ENCODE measurements at places on chromosomes 5 and 9.
A peak's percentile ranks its signal among the peaks of the same experiment; 100 is the strongest.

DNA sequence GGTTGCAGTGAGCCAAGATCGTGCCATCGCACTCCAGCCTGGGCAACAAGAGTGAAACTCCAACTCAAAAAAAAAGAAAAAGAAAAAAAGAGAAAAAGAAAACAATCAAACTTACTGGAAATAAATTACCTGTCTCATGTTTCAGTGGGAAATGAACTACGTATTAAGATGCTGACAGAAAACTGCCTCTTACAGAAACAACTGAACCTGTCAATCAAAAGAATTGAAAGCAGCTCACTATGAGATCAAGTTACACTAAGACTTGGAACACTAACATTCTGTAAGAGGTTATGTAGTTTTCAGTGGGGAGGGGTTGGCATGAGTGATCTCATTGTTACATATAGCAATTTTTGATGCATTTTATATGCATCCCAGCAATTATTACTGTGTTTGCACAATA, 64.4 kb upstream of the SPATA31E1 start:
- DNase-seq = no peak

DNA sequence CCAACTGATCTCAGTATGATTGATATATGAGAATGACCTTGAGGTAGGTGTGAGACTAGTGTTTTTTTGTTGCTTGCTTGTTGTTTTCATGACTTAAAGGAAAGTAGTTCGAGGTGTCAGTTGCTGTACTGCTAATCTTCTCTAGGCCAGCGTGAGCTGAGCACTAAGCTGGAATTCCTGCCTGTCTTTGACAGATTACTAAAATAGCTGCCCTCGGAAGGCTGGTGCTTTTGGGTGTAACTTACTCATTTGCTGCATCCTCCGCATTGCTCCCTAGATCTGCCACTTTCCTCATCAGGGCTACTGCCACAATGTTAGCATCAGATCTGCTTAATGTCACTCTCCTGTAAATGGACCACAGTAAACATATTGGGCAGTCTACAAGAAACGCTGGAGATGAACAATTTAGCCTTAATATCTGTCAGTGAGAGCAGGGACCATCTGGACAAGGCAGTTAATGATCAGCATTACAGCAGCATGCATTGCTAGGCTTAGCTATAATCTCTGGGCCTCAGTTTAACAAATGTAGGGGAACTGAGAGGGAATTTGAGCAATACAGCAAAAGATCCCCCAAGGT, 106.6 kb upstream of the CDH6 start:
- DNase-seq = no peak

DNA sequence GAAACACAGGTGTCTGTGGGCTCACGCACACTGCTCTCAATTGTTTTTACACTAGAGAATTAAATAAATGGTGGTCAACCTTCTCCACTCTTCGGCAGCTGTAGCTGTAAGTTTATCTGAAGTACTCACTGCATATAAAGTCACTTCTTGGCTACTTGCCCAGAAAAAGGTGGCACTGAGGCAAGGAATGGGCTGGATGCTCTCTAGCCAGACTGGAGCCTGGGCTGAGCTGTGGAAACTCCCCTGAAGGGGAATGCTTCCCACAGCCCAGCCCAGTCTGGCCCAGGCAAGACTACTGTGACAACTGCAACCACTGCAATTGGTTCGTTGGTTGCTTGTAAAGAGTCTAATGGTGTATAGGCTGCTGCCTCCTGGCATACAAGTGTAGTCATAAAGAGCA, 4.5 kb downstream of the LEAP2 start:
- DNase-seq = no peak

DNA sequence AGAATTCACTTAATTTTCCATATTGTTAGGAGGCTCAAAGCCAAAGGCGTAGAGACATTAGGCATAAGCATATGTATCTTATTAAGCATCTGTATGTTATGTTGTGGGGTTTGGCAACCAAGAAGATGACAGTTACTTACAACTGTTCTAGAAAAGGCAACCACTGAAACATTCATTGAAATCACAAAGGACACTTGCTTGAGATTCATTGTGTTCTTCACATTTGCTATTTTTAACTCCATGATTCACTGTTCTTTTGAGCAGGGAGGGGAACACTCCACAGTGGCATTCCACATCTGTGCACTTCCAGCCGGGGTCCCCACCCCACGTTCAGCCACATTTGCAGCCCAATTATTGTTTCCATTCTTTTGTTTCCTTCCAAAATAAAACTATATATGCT, 107.1 kb downstream of the PALM2AKAP2 start:
- no peak for DNase-seq

GRCh38 chr9:91900055-91900796, 49.8 kb downstream of the ROR2 start:
- no peak for DNase-seq

- DNase-seq = no peak
Measured at GRCh38 chr5:108634010-108634616, 113.6 kb upstream of the FER start.

DNA sequence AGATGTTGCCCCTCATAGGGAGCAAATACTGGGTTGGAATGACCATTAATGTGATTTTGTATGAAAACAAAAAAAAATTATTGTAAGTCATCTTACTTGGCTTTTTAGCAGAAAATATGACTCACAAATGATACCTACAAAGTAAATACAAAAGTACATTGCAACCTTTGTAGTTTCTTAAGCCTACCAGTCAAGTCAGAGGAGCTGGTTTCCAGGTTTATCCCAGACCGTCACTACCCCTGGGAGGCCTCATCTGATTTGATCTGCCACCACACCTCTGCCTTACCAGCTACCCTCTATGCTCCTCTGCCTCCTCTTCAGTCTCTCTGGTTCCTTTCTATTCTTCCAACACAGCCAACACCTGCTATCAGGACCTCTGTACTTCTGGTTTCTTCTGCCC, 349.9 kb upstream of the CCNH start:
- no peak for DNase-seq

- no peak for DNase-seq
Measured at GRCh38 chr9:5041390-5042115, 56.5 kb downstream of the JAK2 start.

- DNase-seq = no peak
Measured at GRCh38 chr5:56873056-56873455, 36.3 kb upstream of the SETD9 start.

DNA sequence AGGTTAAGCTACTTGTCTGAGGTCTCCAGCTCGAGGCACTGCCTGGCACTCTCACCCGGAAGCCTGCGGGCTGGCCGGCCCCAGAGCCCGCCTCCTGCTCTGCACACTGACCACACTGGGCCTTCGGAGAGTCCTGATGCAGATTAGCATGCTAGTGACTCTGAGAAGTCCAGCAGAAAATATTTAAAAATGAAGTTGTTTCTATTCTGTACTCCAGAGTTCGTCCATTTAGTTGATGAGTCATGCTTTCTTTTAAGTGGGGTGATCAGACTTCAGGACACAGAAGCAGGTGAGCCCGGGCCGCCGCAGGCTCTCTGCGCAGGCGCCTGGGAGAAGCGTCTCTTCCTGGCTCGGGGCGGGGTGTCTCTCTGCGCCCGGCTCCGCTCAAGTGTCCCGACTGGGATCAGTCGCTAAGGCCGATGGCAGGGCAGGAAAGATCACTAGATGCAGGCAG, 32.5 kb downstream of the FAM240B start:
- DNase-seq = peak; percentile 16

DNA sequence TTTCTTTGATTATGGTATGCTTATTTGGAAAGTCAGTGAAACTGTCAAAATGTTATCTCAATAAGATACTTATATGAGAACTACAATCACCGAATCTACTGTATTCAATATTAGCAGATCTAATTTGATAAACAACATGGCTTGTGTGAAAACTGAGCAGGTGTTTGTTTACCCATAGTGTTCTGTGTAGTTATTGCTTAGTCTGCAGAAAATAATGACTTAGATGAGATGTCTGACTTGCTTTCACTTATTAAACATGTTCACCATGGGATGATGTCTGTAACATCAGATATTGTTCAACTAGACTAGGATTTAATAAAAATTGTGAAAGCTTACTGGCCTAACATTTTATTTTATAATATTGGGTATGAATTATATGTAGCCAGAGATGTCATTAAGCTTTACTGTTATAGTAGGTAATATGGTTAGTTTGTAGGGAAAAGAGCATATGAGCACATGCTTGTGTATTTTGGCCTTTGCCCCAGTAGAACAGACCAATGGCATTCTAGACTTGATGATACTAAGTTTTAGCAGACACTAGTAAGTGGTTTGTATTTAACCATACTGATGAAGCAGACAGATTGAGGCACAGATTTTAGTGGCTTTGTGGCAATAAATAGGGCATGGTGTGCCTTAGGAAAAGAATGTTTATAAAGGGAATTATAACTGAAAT, 16.4 kb downstream of the SUB1 start:
- no peak for DNase-seq

GRCh38 chr5:11355491-11355890, 548.8 kb downstream of the CTNND2 start:
- no peak for DNase-seq

DNA sequence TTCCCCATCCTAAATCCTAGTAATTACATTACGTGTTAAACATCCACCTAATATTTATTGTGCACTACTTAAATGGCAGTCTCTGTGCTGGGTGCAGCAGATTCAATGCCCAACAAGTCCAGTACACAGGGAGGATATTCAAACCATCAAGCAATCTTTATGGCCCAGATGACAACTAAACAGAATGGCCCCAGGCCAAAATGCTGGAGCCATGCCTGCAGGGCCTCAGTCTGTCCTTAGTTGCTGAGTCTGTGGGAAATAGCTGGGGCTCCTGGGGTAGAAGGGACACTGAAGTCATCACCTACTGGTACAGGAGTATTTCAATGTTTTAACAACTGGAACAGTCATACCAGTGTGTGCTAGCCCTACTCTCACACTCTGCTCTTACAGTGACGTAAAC, 153.5 kb downstream of the ZNF608 start:
- DNase-seq = no peak
